ENCODE measurements at places on chromosomes 11 and 22.
A peak's percentile ranks its signal among the peaks of the same experiment; 100 is the strongest.

DNA sequence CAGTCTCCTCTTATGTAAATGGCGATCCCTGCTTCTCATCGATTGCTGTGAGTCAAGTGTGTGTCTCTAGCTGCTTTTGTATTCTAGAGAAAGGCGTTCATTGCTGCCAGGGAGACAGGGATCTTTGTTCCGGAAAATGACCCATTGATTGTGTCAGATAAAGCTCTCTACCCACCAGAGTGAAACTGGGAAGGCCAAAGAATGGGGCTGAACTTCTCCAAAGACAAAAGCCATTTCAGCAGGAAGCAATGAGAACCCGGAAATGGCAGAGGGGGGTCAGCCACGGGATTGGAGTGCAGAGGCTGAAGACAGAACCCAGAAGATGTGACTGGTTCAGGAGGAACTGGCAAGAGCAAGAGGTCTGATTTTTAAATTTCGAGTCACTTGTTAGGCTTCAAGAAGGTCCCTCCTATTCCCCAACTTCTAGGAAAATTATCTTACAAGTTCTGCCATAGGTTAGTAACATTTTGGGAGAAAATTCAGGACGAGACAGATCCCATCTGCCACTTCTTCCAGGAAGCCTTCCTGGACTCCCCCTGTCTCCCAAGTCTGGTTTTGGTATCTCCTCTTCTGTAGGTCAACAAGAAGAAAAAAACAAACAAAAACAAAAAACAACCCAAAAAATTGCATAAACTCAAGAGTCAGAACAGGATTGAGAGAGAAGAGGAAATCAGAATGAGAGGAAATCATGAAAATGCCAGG, 110.6 kb downstream of the NECTIN1 start:
- DNase-seq, result no peak

DNA sequence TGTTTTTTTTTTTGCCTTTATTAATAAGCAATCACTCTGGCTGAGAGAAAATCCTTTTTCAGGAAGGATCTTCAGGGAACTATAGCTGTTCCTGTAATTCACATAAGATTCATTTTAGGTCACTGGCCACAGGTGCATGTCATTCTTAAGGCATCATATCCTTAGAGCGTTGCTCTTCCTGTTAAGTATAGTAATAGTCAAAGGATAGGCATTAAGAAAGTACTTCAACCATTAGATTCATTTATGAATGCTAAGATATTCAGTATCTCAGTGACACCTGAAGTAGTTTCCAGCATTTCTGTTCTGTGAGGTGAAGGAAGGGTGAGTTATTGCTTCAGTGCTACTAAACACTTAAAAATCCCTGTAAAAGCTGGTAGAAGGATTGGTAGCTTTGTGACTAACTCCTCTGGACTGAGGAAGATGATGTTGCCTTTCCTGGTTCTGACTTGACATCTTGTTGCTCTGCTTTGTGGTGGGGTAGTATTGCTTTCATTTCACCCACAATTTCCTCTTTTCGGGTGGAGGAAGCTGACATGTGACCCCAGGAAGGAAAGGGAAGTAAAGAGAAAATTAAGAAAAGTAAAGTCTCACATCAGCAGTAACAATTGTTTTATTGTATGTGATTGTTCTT, 34.7 kb downstream of the RNF169 start:
- DNase-seq, result peak; percentile 8

DNA sequence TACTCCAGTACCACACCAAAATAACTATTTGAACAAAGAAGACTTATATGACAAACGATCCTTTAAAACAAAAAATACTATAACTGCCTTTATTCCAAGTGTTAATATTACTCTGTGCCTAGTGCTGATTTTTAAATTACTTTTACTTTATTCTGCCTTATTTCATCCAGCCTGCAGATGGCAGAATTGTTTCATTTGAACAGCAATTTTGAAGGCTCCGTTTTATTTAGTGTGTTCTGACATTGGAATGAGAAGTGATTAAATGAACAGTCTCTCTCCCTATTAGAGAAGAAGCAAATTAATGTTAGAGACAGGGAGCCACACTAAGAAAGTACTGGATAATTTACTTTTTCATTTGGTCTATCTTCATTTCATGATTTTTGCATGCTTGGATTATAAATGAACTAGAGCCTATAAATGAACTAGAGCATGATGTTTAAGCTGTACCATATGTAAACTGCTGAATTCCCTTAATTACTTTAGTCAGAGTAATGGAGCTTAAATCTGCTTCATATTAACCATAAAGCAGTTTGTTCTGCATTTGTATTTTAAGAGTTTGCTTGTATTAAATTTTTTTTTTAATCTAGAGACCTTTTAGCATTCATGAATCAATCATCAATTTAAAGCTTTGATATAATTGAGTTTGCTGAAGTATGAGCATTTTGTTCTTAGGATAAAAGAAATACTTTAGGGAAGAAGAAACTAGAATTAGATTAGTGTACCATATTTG, 9.8 kb downstream of the PDHX start:
- no peak for DNase-seq

DNA sequence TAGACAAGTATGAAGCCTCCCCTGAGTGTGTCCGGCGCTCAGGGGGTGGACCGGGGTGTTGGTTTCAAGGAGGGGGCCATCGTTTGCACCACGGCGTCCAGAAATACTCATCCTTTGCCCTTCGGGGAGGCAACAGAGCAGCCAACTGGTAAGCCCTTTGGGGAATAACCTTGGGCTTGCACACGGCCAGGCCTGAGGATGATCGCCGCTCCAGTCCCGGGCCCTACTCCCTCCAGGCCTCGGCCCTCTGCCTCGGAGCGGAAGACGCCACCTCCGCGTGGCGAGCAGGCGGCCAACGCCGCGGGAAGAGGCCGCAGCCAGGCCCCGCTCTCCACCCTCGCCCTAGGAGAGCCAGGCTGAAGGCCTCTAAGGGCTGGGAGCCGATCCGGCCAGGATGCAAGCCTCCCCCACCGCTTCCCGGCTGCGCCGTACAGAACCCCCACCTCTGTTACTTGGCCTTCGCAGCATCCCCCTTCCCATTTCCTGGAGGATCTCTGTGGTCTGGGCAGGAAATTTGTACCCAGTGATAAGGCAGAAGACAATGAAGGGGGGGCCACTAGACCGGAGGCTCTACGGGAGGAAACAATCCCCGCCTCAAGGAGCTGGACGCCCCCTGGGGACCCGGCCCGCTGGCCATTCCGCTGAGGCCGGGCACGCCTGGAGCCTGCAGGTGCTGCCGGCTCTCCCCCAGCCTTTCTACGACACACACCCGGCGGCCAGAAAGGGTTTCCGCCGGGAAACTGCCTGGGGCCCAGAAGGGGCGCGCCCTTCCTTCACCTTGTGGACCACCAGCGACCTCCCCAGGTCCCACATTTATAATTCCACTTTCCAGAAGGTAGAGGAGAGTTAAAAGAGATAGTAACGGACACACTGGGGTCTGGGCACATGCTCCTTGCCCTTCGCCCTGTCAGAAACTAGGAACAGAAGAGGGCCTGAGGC, 2.6 kb downstream of the ESAM start:
- DNase-seq, result no peak

- DNase-seq, result no peak
These were observed 6.4 kb upstream of the CCDC86 start for GRCh38 chr11:60835534-60835846.

DNA sequence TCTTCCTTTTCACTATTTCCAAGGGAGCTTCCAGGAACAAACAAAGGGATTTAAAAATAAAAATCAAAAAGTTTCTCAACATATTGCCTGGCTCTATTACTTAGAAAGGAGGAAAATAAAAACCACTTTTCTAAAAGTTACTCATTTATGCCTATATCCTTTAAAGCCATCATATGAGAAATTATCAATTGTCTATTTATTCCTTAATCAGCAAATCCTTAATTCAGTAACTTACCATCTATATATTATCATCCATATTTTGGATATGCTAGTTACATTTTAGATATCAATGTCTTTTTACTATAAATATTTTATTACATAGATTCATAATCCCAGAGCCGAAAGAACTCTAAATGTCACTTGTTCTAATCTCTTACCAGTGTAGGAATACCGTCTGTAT, 481.5 kb upstream of the ANO5 start:
- DNase-seq, result no peak

- no peak for DNase-seq
These were observed 129.1 kb downstream of the EHF start for GRCh38 chr11:34749666-34750659.

DNA sequence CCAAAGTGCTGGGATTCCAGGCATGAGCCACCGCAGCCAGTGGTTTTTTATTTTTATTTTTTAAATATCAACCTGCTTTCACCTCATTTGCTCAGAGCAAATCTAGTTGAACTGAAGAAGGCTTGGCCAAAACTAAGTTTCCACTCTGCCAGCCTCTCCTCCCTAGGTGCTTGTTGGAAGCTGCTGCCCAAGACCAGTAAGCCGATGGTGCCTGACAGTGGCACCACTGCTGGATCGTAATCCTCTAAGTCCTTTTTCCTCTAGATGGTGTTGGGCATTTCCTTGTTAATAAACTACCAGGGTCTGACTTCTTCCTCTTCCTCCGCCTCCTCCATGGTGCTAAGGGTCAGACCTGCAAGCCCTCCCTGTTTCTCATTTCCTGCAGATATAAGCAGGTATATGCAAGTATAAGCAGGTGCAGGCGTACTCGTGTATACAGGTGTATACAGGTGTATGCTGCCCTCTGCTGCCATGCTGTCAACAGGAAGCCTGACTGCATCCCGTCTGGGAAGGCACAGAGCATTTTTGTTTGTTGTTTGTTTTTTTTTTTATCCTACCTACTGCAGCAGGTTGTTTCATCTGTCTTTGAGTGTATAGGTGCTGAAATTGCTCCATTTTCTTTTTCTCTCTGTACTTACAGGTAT, 1.6 kb downstream of the NADSYN1 start:
- peak; percentile 27 for DNase-seq

GRCh38 chr11:31824879-31825837, 14.0 kb upstream of the PAX6 start:
- no peak for DNase-seq

DNA sequence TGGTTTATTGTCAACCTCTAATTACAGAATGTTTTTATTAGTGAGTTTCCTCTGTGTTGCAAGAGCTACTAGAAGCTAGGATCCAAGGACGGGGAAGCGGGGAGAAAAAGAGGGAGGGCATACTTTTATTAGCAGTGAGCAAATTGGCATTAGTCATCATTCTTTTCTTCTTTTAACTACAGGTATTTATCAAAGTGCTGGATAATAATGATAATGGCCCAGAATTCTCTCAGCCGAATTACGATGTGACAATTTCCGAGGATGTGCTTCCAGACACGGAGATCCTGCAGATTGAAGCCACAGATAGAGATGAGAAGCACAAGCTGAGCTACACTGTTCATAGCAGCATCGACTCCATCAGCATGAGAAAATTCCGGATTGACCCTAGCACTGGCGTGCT, 179.7 kb upstream of the MTNR1B start:
- DNase-seq, result no peak

GRCh38 chr11:94418123-94418765, 17.0 kb upstream of the GPR83 start:
- DNase-seq, result no peak

DNA sequence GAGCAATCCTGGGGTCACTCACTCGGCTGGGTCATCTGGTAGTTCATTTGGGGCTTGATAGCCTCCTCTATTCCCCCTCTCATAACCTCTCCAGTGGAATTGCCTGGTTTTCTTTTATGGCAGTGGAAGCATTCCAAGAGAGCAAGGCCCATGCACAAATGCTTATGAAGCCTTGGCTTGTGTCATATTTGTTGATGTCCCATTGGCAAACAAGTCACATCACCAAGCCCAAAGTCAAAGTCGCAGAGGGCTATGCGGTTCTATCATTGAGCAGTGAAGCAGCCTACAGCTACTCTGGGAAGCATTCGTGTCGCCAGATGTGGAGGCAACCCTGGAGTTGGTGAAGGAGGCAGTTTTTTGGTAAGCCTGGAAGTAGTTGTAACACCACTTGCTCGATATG, 12.3 kb downstream of the KCTD14 start:
- DNase-seq, result no peak

GRCh38 chr22:24968066-24968561, 15.6 kb downstream of the KIAA1671 start:
- DNase-seq, result no peak

DNA sequence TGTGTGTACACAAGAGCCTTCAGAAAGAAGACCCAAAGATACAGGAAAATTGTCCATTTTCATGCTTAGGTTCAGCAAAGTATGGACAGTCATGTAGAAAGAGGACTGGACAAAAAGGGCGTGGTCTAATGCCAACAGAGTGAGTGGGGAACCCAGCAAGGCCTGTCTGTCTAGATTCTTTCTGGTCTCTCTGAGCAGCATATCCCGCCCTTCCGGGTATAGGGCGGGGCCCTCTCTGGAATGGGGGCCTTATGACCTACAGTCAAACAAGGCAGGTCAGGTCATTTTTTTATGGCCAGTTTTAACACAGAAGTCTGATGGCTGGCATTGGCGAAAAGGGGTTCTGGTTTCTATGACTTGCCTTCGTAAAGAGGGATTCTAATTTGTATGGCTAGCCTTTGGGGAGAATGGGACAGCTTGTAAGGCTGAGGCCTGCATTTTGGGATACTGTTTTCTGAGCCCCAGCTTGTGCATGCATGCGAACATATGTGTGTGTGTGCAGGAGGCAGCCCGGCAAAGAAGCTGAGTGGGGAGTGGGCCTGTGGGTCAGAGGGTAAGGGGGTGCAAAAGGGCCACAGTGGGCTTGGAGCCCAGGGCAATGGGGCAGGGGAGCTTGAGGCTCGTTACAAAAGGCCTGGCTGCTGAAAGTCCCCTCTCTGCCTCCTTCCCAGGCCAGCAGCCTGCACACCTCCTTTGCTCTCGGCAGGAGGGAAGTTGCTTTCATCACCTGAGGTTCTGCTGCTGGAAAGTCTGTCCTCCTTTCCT, 130.5 kb upstream of the B3GAT1 start:
- no peak for DNase-seq

GRCh38 chr22:35218079-35218478, 39.2 kb upstream of the HMGXB4 start:
- DNase-seq, result no peak

DNA sequence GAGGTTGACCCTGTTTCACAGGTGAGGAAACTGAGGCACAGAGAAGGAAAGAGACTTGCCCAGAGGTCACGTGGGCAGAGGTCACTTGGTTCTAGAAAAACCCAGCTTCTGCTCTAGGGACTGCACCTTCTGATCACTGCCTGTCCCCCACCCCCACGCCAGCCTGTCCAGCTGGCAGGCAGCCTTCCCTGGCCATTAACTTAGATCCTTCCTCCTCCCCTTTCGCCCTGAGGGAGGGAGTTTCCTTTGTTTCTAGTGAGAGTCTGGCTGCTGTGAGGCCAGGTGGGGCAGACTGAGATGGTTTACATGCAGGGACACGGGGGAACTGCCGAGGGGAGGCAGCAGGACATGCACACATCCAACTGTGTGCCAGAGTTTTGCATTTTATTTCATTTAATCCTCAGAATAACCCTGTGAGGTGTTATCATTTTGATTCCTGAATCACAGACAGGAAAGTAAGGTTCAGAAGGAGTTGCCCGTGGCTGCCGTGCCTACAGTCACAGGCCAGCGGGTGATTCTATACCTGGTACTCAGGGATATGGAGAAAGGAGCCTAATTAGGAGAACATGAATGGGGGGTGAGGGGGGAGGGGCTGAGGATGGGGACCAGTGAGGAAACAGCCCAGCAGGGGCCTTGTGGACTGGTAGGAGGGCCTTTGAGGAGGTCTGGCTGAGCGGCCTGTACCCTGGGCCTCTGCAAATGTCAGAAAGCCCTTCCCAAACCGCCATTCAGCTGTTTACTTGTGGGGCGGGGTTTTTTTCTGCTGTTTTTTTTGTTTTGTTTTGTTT, 3.4 kb downstream of the FAM83F start:
- no peak for DNase-seq

All from T-cell (primary cell).